Activated CD8-positive, alpha-beta T cell treated with anti-CD3 and anti-CD28 coated beads for 36 hours (primary cell): ENCODE measurements at places on chromosomes 1 and 21.

DNA sequence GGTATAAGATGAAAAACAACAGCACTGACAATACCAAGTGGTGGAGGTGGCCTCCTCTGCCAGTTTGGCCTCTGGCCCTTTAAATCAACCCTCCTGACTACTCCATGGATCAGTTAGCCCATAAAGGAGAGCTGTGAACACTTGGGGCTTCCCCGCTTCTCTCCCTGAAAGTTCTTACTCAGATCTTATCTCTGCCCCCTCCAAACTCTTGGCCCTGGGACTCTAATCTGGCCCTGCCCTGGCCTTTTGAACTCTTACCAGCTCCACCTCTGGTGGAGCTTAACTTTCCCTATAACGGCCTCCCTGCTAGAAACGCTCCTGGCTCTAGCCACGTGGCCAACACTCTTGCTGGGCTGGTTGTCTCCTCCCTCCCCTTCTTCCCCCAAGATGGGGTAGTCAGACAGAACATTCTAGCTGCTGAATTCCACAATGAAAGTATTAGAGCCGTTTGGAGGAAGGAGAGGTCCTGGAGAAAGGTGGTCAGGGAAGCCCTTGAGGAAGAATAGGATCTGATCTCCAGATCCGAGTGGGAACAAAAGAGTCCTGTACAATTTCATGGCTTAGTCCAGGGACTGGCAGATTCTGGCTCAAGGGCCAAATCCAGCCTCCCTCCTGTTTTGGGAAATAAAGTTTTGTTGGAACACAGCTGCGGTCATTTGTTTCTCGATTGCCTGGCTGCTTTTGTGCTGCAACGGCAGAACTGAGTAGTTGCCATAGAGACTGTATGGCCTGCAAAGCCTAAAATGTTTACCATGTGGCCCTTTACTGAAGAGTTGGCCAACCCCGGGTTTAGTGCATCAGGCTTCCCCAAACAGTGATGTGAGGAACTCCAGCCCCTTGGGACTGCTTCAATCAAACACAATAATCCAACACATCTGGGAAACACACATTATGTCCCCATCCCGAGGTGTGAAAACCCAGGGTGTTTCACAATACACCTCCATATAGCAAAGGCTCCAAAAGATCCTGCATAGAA lies 9.5 kb upstream of the PIGR start:
- no peaks in the 10 kb centered on the region for H3K27me3 ChIP-seq
- peaks cover 14% of the 10 kb centered on the region for H3K4me1 ChIP-seq
- H3K36me3 ChIP-seq: no peaks in the 10 kb centered on the region
- H3K27ac ChIP-seq: no peak overlapping the region

GRCh38 chr1:45971922-45972531 lies 160.4 kb downstream of the PIK3R3 start:
- H3K36me3 ChIP-seq: peaks cover 2% of the 10 kb centered on the region
- no peak for DNase-seq
- no peaks in the 10 kb centered on the region for H3K27me3 ChIP-seq
- no peak overlapping the region for H3K27ac ChIP-seq
- H3K4me3 ChIP-seq: no peak overlapping the region

GRCh38 chr1:15016001-15016400 lies 137.5 kb upstream of the TMEM51 start:
- H3K27ac ChIP-seq: no peak overlapping the region
- no peaks in the 10 kb centered on the region for H3K4me1 ChIP-seq
- H3K4me3 ChIP-seq: no peak overlapping the region
- no peak for DNase-seq
- no peaks in the 10 kb centered on the region for H3K36me3 ChIP-seq

- DNase-seq: no peak
- H3K4me1 ChIP-seq: no peaks in the 10 kb centered on the region
- H3K27ac ChIP-seq: no peak overlapping the region
- no peaks in the 10 kb centered on the region for H3K27me3 ChIP-seq
- H3K4me3 ChIP-seq: no peak overlapping the region
Measured at GRCh38 chr1:214727274-214727673, 124.3 kb downstream of the CENPF start.

DNA sequence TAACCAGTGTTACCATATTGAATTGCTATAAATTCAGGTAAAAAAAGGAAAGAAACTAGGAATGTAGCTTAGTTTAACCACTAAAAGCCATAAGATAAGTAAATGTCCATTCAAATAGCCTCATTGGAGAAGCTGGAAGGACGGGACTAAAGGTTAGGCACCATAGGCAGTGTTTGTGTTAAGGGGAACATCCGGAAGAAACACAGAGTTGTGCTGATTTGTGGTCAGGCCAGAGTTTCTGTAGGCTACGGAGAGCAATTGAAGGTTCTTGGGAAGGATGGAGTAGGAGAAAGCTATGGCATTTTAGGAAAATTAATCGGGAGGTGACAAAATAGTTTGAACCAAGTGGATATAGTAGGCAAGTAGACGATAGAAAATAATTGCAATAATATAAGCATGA lies 1.3 kb upstream of the KCNJ10 start:
- no peaks in the 10 kb centered on the region for H3K36me3 ChIP-seq
- H3K27me3 ChIP-seq: peaks cover 28% of the 10 kb centered on the region
- H3K4me1 ChIP-seq: peaks cover 17% of the 10 kb centered on the region
- no peak for DNase-seq
- H3K27ac ChIP-seq: no peak overlapping the region

DNA sequence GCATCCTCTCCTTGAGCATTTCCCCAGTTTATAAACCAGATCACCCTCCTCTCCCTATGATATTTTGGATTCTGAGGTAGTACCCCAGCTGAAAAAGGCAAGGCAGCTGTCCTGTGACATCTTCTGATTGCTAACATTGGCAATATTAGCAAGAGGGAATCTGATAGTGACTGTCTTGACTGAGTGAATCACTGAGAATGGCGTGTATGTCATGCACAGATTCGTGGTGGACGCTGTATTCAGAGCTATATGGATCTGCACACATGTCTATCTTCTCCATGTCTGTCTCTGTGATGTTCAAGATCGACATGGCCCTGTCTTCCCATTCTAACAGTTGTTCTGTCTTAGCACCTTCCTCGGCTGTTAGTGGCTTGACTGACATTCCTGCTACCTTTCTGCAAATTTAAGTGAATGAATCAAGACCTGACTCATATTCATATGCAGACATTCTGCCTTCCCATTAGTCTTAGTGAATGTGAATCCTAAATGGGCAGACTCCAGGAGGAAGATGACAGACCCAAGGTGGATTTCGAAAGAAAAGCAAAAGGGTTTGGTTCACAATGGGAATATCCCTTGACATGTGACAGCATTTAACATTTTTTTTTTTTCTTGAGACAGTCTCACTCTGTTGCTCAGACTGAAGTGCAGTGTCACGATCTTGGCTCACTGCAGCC lies 97.7 kb downstream of the PGBD5 start:
- H3K27ac ChIP-seq: peak overlapping the region; percentile 12
- no peaks in the 10 kb centered on the region for H3K36me3 ChIP-seq
- H3K27me3 ChIP-seq: no peaks in the 10 kb centered on the region
- no peak overlapping the region for H3K4me3 ChIP-seq
- no peak for DNase-seq

DNA sequence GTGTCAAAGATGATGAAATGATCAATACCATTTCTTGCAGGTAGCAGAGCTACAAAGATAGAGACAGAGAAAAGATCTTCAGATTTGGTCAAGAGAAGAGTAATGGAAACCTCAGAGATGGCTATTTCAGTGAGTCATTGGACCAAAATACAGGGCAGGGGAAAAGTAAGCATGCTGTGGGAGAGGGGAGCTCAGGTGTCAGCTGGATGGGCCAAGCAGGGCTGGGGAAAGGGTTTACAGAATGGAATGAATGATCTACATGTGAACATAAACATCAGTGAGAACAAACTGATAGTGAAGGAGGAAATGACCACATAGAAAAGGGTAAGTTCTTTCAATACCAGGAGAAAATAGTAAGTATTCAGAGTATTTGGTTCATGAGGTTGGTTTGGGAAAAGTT lies 61.4 kb upstream of the CNN3 start:
- no peak overlapping the region for H3K27ac ChIP-seq
- H3K4me1 ChIP-seq: no peaks in the 10 kb centered on the region
- no peaks in the 10 kb centered on the region for H3K36me3 ChIP-seq
- no peak overlapping the region for H3K4me3 ChIP-seq
- DNase-seq: no peak
- no peaks in the 10 kb centered on the region for H3K27me3 ChIP-seq

- peaks cover 22% of the 10 kb centered on the region for H3K4me1 ChIP-seq
- H3K4me3 ChIP-seq: no peak overlapping the region
- peaks cover 5% of the 10 kb centered on the region for H3K27me3 ChIP-seq
- DNase-seq: no peak
Measured at GRCh38 chr21:43851593-43851992, 13.4 kb upstream of the AGPAT3 start.

GRCh38 chr1:115088871-115089419 lies 358 bp downstream of the TSPAN2 start:
- H3K4me3 ChIP-seq: peak overlapping the region; percentile 77
- no peaks in the 10 kb centered on the region for H3K27me3 ChIP-seq
- H3K36me3 ChIP-seq: no peaks in the 10 kb centered on the region
- DNase-seq: no peak
- H3K4me1 ChIP-seq: peaks cover 32% of the 10 kb centered on the region

GRCh38 chr1:115188680-115189395 lies 99.5 kb upstream of the TSPAN2 start:
- H3K4me3 ChIP-seq: no peak overlapping the region
- peaks cover 3% of the 10 kb centered on the region for H3K27me3 ChIP-seq
- no peak overlapping the region for H3K27ac ChIP-seq
- peaks cover 9% of the 10 kb centered on the region for H3K4me1 ChIP-seq
- no peak for DNase-seq
